Adipocyte (in vitro differentiated cells): ENCODE measurements at places on chromosomes 16 and 17.

GRCh38 chr17:75370286-75370915 lies 35.1 kb downstream of the GRB2 start:
- peak; percentile 9 for DNase-seq

DNA sequence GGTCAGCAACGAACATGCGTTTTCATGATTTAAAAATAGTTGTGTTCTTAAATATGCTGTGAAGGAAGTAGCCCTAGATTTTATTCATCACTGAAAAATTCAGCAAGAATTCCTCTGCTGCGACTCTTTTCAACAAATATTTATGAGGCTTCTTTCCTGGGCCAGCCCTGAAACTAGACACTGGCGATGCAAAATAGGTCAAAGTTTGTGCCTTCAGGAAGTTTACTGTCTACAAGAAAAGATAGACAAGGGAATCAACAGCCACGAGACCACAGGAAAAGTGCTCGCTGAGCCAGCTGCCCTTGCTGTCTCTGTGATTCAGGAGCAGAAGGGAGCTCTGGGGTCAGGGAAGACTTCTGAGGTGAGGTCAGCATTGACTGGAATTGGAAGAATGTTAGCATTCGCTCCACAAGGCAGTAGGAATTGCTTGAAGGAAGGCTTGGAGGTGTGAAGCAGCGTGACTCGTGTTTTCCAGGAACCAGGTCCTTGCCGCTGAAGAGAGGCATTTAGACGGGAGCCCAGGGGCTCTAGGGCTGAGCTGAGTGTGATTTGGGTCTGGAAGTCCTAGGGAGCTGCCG lies 1.9 kb upstream of the RPL26 start:
- DNase-seq, result peak; percentile 70

GRCh38 chr16:86515777-86516622 lies 5.7 kb downstream of the FOXF1 start:
- no peak for DNase-seq

DNA sequence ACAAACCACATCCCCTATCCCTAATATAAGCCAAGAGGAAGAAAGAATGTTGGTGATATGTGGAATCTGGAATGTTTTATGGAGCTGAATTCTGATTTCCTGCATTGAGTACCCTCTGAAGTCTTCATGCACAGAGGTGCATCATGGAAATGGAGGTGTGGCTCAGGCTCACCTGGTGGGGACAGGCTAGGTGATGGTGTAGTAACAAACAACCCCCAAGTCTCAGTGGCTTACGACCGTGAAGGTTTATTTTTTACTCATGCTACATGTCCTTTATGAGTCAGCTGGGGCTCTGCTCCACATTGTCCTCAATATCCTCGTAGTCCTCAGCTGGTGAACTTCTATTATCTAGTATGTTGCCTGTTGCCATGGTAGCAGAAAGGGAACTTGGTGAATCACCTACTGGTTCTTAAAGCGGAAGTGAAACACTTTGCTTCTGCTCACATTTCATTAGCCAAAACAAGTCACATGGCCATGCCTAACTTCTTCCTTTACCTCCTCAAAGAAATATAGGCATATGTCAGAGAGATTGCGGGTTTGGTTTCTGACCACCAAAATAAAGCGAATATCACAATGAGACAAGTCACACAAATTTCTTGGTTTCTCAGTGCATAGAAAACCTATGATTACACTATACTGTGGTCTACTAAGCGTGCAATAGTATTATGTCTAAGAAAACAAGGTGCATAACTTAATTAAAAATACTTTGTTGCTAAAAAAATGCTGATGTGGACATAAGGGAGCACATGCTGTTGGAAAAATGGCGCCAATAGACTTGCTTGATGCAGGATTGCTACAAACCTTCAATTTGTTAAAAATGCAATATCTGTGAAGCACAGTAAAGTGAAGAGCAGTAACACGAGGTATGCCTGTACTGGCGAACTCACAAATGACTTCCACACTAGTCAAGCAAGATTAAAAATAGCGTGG lies at the start of gene PMFBP1:
TSS of gene PMFBP1 (minus strand) at position 51 of the 930 bp plus-strand sequence. CDS start 947 bp downstream, outside the sequence.
- peak; percentile 16 for DNase-seq

DNA sequence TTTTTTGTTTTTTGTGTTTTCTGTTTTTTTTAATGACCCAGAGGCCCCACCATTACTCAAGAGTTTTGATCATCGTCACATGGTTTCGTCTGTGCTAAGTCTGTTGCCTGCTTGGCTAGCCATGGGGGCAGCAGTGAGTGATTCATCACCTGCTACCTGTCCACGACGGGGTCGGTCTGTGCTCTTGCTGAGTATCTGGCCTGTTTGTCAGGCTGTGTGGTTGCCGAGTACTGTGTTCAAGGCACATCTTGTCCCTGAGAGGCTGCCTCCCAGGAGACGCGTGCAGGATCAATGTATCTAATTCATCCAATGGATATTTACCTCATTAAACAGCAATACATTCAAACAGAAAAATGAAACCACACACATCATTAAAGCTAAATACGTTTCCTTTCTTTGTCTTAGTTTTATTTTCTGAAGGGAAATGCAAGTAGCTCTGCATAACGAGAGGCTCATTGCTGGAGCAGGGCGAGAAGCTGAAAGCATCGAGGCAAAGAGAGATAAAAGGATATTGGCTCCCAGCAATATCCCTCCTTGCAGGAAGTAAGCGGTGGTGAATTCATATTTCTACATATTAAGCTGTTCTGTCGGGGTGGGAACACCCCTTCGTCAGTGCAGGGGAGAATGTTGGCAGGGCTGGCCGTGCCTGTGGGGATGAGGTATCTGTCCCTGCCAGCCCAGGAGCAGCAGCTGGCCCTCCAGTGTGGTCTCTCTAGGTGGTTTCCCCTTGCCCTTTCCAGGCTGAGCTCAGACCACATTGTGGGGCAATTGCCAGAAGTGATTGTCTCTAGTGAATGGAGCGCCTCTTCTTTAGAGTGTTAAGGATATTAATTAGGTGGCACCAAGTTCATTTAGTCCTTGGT lies 166.2 kb upstream of the ASIC2 start:
- no peak for DNase-seq

DNA sequence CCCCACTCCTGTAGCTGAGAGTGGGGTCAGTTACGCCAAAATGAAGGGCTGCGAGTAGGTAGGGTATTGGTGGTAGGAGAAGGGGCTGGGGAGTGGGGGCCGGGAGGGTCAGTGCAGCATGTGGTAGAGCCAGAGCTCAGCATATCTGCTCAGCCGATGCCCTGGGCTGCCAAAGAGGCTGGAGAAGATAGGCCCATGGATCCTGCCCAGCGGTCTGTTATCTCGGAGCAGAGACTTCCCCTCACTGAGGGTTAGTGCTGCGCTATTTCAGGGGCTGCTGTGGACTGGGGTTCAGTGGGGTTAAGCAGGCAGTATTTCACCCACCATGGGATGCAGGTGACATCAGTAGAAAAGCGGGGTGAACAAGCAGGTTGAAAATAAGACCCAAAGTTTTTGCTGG lies 19.7 kb downstream of the RHBDL3 start:
- DNase-seq, result no peak

- no peak for DNase-seq
Observed at GRCh38 chr16:54275956-54276355, 10.6 kb downstream of the IRX3 start.

GRCh38 chr17:66829883-66830282 lies 5.0 kb upstream of the CACNG5 start:
- no peak for DNase-seq

- no peak for DNase-seq
Observed at GRCh38 chr17:82092094-82092586, 5.9 kb downstream of the FASN start.

DNA sequence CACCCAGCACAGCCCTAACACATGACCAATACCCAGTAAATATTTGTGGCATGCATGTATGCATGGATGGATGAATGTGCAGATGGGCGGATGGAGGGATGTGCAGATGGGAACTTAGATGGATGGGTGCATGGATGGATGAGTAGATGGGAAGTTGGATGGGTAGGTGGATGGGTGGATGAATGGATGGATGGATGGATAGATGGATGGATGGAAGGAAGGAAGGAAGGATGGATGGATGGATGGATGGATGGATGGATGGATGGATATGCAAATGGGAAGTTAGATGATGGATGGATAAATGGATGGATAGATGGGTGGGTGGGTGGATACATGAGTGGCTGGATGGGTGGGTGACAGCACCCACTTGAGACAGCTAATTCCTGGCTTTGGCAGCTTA lies 193.2 kb upstream of the TNRC6C start:
- DNase-seq, result no peak

DNA sequence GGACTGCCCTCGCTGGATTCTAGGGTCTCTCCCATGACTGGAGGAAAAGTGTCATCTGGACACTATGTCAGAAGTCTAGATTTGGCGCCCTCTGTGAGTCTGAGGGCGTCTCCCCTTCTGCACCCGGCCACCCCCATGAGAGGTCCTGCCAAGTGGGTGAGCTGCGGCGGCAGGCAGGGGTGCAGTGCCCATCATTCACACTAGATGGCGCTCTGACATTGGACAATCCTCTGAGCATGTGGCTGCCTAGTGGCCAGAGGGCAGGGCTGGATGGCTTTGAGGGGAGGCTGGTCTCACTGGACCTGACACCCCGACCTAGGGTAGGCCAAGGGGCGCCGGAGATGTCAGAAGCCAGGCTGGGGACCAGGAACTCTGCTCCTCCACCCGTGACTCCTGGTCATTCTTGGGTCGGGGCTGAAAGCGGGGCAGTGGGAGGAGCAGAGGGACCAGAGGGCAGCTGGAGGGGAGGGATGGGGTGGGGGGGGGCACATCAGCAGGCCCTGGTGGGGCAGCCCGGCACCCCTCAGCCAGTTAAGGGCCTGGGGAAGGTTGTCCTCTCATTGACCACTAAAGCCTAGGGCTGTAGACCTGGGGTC lies 28.0 kb downstream of the MRM1 start:
- peak; percentile 84 for DNase-seq

DNA sequence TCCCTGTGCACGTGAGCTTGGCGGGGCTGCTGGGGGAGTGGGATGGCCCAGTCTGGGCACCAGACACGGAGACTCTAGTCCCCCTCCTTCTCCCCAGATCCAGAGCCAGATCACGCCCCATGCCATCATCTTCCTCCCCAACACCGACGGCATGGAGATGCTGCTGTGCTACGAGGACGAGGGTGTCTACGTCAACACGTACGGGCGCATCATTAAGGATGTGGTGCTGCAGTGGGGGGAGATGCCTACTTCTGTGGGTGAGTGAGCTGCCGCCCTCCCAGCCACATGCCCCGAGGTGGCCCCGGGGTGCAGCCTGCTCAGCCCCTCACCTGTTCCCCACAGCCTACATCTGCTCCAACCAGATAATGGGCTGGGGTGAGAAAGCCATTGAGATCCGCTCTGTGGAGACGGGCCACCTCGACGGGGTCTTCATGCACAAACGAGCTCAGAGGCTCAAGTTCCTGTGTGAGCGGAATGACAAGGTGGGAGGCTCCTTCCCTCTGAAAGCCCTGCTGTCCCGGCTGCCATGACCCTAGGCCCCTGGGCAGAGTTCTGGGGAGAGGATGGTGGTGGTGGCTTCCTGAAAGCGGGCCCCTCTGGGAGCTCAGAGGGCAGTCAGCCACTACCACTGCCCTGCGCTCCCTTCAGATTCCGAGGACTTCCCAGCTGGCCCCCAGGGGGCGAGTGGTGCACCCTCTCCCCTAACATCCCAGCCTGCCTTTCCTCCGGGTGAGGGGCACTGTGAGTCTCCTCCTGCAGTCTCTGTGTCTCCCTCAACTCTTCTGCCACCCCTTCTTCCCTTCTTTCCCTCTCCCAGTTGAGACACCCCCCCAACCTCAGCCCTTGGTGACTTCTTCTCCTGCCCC lies 2.8 kb upstream of the C17orf107 start:
- DNase-seq, result no peak

DNA sequence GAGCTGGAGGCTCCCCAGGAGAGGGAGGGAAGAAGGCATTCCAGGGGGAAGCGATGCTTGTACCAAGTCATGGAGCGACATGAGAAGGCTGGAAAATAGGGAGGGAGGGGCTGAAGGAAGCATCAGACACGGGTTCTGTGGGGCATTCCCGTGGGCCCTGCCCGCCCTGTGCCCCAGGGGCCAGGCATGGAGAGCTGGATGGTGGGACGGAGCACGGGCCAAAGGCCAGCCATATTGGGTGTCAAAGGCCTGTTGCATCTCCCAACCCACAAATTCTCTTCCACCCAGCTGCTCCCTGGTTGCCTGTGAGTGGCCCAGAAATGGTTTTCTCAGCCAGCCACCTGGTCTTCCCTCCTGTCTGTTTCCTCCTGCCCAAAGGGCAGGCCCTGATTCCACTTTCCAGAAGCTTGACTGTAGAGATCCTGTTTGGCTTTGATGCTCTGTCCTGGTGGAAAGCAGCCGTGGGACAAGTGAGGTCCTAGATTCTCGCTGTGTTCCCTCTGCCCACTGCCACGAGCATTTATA lies 3.2 kb downstream of the CDR2L start:
- DNase-seq, result no peak

GRCh38 chr16:1485847-1486496 lies 2.8 kb downstream of the PTX4 start:
- DNase-seq, result no peak

DNA sequence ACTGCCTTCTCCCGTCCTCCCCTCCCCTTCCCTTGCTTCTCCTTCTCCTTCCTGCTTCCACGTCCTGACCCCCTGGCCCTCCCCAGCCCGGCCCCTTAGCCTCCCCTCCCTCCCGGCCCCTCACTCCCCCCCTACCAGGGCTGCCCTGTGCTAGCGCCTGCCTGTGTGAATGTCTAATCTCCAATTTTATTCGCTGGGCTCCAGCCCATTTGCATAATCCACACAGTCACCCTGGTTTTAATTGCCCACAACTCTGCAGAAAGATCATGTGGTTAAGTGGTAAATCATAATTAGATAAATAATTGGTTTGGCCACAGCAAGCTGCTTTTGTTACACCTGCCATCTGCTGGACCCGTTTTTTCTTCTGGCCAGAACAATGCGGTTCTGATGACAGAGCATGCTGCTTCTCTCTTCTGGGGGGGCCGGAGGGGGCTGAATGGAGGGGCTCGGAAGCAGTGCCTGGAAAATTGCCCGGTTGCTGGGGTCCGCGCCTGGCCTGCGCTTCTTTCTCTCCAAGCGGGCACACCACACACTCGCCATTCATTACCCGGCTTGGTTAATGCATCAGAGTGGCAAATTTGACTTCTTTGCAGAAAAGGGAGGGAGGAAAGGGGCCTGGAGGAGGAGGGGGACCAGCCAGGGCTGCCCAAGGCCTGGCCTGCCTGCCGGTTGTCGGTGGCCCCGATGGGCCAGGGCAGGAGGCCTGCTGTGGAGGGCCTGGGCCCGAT lies 19.5 kb upstream of the GSE1 start:
- DNase-seq, result no peak

DNA sequence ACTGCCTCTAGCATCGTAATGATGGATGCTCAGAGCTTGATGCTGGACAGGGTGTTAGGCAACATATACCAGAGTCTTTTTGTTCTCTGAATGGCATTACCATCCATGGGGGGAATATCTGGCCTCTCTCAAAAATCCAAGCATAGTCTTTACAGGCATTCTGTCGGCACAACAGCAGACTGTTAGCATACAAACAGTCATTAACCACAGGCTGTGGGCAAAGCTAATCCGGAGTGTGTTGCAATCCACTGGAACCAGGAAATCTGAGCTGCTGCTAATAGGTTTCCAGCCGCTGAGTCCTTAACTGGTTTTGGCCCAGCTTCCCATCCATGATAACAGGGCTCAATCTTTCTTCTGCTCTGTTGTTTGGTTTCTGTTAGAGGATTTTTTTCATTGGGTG lies 371.9 kb downstream of the HS3ST3B1 start:
- peak; percentile 69 for DNase-seq

GRCh38 chr17:73379826-73380225 lies 68.0 kb upstream of the CDC42EP4 start:
- DNase-seq, result no peak

- DNase-seq, result peak; percentile 13
Observed at GRCh38 chr17:30557916-30558685, 80.9 kb downstream of the GOSR1 start.

- no peak for DNase-seq
Observed at GRCh38 chr16:89314357-89314756, 96.9 kb downstream of the ZNF778 start.
